ENCODE measurements at places on chromosomes 6 and 20. TPM values are rescaled to one million over a fixed set of nuclear protein-coding genes. Genes with fewer than 3 reads are reported as not detected.

DNA sequence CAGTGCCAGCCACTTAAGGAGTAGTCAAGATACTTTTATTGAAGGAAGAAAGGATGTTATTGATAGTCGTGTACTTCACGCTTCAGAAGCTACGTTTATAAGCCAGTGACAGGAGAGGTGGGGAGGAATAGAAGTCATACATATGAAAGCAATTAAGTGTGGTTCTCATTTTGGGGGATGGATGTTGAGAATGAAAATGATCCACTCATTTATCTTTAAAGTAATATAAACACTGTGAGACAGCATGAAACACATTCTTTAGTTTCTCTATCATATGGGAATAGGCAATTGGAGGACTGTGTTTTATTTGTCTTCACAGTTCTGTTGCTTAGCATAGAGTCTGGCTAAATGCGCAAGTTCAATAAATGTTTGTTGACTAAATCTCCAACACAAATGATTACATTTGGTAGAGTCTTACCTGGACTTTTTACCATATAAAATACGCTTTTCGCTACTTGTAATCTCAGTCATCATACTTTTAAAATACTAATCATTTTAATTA is 35.2 kb downstream of the AK9 start:
- no peak for DNase-seq

DNA sequence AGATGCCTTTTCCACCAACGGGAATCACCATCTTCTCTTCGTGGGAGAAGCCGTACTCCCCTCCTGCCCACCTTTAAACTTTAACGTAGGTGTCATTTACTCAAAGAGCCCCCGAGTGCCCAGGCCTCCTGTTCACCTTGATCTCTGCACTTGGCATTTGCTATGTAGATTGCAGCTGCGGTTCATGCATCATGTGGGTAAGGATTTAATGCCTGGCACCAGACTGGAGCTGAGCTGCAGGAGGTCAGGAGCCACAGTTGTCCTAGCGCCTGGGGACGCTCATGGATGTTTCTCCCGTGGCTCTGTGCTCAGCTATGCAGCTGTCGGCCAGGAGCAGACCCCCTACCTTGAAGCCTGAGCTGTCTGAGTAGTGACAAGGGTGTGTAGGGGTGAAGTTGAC is 133.7 kb downstream of the CDH4 start:
- DNase-seq: peak; percentile 21

The GHRH gene
- total RNA-seq: not detected

DNA sequence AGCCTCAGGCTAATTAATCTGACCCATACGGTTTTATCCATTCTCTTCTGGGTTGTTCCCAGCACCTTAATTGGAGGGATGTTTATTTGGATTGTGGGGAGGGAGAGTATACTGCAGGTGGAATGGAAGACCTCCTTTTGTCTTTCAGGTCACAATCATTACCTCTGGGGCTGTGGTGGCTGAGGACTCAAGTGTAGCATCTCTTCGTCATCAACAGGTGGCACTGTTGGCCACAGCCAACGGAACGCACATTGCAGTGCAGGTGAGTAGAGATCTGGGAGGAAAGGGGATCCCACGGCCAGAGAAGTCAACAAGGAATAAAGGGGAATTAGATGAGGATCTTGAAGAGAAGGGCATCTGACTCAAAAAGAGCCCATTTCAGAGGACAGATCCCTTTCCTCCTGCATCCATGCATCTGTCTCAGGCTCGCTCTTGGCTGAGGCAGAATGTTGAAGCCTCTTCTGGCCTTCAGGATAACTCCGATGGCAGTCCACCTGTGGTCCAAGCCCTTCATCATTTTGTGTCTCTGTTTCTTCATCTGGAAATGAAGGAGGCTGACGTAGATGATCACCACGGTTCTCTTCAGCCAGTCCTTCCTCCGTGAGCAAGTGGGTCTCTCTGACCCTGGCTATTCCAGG is 3.2 kb upstream of the DEF6 start:
- DNase-seq: peak; percentile 21

All from myocyte (in vitro differentiated cells).